ENCODE measurements at places on chromosomes 7 and 10.

DNA sequence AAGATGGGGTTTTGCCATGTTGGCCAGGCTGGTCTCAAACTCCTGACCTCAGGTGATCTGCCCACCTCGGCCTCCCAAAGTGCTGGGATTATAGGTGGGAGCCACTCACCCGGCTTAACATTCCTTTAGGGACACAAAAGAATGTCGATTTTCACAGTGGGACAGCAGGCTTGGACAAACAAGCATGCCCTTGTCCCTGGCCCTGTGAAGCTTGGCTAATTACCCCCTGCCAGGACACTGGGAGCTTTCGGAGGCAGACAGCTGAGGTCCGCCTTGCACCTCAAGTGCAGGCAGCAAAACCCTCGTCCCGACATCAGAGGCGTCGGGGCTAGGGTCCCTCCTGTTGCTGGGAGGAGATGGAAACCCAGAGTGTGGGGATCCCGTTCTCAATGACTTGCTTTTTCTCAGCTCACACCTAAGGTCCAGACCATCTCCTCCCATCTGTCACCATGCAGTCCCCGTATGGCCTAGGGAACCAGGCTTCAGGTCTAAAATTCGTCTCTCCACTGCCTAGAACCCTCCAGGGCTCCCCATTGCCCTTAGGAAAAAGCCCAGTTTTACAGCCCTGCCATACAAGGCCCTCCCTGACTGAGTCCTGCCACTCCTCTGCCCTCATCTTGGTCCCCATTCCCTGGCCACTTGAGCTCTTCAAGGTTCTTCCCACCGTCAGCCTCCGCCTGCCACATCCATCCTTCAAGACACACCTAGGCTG lies 6.3 kb upstream of the CLIP2 start:
- no peak for DNase-seq

DNA sequence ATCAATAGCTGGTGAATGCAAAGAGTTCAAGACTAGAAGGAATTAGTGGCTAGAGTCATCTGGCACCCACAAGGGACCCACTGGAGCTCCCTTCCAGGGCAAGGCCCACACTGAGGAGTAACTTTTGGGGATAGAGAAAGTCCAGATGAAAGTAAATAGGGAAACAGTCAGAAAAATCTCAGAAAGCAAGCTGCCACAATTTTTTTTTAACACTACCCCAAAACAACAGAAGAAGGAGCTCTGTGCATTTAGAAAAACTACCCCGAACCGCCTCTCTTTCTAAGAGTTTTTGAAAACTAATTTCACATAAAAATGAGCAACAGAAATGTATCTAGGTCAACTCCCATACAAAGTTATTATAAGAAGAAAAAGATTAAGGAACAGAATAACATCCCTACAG lies 42.2 kb downstream of the AOAH start:
- DNase-seq = no peak

DNA sequence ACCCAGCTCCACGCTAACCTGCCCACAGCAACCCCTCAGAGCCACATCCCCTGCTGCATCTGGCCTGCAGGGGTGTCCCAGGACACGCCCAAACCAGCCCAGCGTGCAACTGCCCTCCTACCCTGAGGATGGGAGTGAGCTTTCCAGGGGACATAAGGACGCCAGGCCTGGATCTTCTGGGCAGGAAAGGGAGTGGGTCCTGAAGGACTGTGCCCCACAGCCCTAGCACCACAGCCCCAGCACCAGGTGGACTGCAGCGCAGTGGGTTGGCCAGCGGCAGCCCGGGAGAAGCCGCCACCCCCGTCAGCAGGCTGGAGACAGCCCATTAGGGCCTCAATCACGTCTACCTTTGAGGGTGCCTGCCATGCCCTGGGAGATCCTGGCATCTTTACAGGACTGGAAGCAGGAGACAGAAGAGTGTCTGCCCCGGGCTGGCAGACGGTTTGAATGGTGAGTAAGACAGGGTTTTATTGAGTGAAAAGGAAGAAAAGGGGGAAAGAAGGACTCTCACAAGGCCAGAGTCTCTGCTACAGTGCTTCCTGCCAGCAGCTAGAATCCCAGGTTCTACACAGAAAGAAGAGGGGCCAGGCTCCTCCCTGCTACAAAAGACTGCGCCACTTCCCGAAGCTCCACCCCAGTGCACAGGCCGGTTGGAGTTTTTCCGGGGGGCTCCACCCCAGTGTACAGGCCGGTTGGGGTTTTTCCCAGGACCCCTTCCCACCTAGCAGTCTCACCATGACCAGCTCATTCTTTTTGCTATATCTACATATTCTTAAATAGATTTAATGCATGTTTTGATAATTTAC lies 69.8 kb upstream of the KCTD7 start:
- no peak for DNase-seq

- no peak for DNase-seq
Measured at GRCh38 chr10:10294184-10294880, 723.3 kb upstream of the CELF2 start.

DNA sequence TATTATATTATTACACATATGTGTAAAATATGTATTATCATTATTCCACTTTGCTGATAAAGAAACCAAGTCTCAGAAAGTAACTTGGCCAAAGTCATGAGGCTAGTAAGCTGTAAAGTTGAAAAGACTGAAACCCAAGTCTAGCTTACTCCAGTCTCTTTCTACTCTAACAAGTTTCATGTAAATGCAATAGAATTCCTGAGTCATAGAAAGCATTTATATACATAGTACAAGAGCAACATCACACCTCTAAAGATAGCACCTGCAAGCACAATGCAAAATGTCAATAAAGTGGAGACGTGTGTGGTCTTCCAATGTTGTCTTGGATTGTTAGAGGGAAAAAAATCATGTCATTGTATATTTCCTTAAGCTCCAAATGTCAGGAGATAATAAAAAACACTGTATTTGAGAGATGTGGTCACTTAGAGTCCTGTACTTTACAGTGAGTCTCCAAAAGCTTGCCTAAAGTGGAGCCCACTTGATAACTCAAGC lies 430.3 kb upstream of the NRP1 start:
- no peak for DNase-seq

DNA sequence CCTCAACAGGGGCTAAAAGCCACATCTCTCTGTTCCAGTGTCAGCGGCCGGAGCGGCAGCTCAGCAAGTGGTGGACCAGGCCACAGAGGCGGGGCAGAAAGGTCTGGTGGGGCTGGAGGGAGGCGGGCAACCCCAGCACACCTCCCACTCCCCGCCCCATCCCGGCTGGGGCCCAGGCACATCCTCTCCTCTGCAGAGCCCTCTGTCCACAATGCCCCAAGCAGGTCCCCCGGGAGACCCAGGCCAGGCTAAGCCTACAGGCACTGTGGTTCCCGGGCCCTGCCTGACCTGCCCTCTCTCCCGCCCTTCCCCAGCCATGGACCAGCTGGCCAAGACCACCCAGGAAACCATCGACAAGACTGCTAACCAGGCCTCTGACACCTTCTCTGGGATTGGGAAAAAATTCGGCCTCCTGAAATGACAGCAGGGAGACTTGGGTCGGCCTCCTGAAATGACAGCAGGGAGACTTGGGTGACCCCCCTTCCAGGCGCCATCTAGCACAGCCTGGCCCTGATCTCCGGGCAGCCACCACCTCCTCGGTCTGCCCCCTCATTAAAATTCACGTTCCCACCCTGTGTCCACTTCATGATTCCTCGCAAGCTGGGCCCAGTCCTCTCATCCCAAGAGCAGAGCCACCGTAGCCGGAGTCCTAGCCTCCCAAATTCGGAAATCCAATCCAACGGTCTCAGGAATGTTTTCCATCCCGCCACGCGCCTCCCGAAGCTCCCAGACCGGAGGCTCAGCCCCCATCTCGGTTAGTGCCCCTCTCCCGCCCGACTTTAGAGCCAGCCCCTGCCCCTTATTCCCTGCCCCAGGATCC lies 2.1 kb downstream of the ADIRF start:
- no peak for DNase-seq

DNA sequence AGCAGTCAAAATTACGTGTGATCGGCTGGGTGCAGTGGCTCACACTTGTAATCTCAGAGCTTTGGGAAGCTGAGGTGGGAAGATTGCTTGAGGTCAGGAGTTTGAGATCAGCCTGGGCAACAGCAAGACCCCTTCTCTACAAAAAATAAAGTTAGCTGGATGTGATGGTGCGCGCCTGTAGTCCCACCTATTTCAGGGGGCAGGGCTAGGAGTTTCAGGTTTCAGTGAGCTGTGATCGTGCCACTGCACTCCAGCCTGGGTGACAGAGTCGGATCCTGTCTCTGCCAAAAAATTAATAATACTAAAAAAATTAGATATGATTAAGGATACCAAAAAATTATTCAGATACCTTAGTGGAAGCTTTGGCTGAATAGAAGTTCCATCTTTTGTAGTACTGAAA lies 136.4 kb downstream of the SDK1 start:
- no peak for DNase-seq

All from CD14-positive monocyte (primary cell).